ENCODE measurements at places on chromosomes 4 and X.
A peak's percentile ranks its signal among the peaks of the same experiment; 100 is the strongest.

DNA sequence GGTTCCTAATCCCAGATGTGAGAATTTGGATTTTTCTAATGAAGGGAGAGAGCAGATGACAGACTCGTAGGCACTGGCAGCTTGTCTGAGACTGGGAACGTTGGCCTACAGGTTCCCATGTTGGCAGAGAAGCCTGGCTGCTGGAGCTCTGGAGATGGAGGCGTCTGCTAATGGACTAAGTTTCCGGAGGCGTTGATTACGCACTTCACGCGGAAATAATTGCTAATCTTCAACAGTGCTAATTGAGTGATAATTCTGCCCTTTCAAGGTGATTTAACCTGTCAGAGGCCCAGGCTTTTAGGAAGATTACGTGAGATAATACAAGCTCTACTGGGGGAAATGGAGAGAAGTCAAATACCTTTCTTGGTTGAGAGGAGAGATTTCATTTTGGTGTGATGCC, 77.4 kb downstream of the PSAPL1 start:
- DNase-seq: no peak

DNA sequence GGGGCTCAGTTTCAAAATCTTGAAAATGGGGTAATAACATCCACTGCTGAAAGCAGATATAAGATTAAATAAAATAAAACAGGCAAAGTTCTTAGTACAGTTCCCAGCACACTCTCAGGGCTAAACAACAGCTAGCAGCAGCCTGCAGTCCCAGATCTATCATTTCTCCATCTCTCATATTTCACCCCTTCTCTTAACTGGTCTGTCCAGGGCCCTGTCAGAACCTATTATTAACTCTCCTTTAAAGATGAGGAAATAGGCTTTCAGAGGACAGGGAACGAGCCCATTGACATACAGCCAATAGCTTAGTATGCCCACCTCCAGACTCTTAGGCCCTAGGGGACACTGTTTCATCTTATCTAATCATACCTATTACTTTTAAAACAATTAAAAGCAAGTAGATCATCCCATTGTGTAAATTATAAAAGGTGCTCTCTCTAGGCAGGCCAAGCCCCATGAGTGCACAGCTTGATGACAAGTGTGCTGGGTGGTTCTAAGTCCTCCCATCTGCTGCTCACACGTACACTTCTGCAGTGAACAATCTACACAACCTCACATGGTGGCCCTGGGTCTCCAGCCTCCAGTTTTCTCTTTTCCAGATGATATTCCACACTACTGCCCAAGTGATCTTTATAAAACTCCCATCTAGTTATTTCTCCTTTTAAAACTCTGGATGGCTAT, 119.0 kb downstream of the APBB2 start:
- no peak for DNase-seq

DNA sequence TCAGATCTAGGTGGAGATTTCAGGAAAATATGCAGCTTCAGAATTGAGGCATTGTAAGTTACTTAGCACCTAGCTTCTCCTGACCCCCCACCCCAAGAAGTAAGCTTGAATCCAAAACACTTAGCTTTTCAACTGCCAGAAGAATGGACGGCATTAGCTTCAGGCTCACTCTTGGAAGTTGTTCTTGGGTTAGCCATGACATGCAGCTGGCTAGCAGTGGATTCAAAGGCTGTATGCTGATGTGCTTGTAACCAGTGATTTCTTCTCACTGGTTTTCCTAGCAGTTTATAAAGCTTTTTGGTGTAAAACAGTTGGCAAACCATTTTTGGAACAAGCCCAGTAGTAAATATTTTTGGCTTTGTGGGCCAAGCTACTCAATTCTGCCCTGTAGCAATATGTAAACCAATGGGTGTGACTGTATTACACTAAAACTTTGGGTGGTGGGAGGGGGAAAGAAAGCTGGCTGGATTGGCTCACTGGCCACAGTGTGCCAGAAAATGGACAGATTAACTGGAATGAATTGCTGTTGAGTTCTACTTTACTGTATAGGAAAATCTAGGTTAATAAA, 85.6 kb downstream of the SHROOM2 start:
- DNase-seq: no peak

DNA sequence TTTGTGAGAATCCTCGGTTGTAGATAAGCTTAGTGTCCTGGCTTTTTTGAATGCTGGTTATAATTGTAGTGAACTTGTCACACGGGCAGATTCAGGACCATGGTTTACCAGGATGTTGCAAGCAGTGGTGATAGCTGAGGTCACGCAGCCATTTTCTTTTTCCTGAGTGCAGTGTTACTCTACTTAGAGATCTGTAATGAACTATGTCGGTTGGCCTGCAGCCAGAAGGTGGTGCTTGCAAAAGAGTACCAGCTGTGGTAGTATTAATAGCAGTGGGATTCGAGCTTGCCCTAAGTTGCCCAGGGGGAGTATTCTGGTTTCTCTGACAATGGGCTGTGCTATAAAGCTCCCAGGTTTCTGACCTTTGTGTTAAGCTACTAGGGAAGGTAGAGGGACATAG, 368.9 kb downstream of the SLITRK2 start:
- no peak for DNase-seq

DNA sequence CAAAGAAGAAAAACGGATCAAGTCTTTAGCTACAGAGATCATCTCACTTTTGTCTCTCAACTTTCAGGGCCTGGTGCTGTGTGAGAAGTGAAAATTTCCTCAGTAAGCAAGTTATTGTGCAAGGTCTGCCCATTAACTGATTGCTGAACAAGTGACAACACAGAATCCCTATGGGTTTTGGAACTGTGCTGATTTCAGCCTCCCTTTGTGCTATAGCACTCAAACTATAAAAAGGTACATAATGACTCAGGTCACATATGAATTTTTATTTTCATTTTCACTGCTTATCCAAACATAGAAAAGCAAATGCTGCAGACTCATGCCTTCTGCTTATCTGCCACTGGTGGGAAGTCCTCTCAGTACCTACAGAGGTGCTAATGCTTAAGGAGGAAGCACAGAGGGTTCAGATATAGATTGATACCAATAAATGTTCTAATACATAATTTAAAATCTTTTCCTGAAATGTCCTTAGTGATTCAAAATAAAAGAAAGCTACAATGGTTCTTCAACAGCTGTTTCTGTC, 576.2 kb upstream of the CT83 start:
- DNase-seq: no peak

DNA sequence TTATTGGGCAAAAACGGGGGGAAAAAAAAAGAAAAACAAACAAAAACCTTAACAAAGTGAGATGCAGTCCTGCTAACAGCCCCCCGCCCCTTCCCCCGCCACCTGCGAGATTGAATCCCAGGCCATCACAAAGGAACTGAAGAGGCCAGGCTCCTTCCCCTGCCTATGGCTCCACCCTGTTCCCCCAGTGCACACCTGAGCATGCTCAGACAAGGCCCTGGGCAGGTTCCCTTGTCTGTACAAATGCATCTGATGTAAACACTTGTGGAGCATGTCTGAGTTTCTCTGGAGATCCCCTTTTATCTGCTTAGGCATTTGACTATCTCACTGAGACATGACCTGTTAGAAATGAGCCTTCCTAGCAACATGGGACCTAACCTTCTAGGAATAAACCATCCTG, 983.7 kb upstream of the PABPC4L start:
- DNase-seq: no peak

- no peak for DNase-seq
These were observed 143.0 kb downstream of the MAGEB17 start for GRCh38 chrX:16310326-16310725.

GRCh38 chr4:78788007-78788889, 12.1 kb downstream of the BMP2K start:
- DNase-seq: no peak

GRCh38 chrX:65985922-65986588, 53.8 kb downstream of the VSIG4 start:
- peak; percentile 39 for DNase-seq

DNA sequence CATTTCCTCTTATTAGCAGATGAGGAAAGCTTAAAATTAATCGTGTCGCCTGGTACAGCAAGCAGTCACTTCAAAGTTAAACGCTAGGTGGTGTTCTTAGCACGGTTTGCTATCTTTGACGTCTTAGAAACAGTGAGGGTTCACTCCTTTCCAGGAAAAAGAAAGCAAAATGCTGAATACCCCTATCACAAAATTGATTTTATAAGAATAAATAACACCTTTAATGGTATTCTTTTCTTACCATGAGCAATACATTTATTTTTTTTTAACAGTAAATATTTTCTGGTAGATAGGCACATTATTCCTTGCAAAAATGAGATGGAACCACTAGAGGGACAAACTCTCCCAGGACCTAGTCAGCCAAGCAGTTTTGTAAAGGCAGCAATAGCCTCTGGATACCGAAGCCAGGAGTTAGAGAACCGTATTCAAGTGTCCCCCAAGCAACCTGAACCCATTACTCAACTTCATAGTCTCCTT, 153.9 kb downstream of the KDR start:
- DNase-seq: no peak

DNA sequence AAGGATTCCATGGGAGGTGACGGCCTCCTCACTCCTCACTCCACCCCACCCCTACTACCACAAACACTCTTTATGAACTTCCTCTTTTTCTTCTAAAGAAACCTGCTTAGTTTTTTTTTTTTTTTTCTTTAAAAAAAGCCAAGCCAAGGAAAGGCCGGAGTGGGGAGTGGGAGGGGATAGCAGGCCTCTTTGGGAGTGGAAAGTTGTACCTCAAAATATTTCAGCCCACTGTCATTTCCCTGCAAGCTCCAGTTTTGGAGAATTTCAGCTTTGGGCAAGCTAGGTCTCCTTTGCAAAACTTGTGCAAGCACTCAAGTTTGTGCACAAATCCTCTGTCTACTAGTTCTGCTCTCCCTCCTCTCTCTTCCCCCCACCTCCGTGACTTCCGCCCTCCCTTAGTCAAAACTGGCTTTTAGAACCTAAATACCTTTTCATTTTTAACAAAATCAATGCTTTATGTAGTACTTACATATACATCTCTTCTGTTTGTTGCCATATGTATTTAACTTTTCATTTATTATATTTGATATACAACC, 512 bp upstream of the ANTXR2 start:
- no peak for DNase-seq

- no peak for DNase-seq
These were observed 229.8 kb downstream of the IL1RAPL2 start for GRCh38 chrX:104795804-104796203.

GRCh38 chr4:129394635-129395034, 298.7 kb downstream of the C4orf33 start:
- DNase-seq: no peak

DNA sequence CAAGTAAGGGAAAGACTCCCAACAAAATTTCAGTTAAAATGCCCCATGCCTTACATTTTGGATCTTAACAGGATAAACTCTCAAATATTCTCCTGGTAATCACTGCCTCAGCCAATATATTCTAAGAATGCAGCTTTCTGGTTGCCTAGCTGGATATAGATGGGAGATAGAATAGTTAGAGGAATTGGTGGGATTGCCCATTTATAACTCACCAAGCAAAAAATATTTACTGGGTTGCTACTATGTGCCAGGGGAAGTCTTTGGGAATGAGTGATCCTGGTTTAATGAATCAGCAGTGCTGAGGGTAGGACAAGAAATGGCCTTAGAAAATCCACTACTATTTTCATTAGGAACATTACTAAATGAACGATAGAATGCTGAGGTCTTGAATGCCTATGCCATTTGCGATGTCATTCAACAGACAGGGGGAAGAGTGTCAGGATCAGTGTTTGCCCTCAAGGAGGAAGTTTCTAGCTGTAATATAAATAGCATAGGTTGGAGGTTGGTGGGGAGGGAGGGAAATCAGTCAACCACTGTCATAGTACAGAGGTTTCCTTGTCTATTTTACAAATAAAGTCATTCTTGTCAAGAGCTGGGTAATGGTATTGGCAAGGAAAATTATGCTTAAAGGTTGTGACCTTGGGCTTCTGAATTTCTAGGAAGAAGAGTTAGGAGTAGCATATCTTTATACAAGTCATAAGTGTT, 63.5 kb downstream of the ENOPH1 start:
- no peak for DNase-seq

DNA sequence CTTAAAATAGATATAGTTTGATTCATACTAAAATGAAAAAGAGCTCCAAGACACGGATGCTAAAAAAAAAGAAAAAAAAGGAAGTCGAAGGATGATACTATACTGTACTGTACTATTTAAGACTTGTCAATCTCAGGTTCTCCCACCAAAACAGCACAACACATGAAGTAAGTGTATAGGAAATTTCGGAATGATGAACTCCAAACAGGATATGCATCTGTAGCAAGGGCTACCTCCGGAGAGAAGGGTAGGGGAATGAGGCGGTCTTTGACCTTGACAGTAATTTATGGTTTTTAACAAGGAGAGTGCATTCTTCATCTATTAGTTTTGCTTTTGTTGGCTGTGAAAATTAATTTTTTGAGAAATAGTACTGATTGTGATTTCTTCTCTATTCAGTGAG, 541 bp upstream of the FIP1L1 start:
- DNase-seq: no peak

GRCh38 chr4:139743027-139743426, 77.4 kb downstream of the MGST2 start:
- DNase-seq: no peak

DNA sequence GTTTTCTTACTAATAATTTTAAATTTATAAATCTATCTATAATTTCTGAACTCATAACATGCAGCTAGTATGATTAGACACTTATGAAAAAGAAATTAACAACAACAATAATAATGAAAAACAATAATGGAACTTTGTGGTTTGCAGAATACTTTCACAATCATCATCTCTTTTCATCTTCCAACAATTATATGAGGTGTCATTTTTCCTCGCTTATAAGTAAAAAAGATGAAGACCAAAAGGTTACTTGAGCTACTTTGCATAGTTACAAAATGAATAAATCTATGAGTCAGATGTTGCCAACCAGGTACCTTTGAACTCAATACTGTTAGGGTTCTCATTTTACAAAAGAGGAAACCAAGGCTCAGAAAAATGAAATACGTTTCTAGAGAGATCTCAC, 98.5 kb upstream of the ELOVL6 start:
- no peak for DNase-seq

DNA sequence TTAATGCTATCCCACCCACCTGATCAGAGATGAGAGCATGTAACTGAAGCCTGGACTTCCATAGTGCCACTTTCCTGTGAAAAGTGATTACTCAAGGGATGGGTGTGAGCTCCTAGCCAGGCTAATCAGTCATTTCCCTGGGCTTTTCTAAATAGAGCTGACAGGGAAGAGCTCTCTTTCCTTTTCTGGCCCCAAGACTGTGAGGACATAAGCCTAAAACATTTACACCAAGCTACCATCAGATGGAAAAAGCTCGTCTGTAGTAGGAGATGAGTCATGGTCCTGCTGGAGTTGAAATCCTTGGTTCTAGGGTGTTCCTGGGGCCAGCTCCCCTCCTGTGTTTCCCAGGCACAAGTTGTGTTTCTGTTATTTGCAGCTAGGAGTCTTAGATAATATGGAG, 52.4 kb upstream of the NDP start:
- DNase-seq: no peak

GRCh38 chr4:77360451-77360850, 203.4 kb downstream of the CCNG2 start:
- DNase-seq: no peak

GRCh38 chrX:76550016-76550415, 122.5 kb downstream of the MAGEE1 start:
- no peak for DNase-seq

DNA sequence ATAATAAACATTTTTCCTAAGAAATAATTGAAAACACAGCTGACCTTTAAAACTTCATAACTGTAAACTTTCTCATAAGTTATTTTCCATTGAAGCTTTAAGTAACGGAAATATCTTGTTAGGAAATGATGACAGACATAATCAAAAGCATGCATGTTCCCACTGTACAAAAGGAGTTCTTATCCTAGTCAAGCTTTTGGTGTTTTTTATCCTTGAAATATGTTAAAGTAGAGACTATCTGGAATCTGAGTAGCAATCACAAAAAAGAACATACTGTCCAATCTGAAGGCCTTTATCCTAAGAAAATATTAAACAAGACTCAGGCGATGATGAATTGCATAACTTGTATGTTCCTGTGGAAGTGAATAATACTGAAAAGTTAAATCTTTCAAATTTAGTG, 14.4 kb downstream of the GEMIN8 start:
- DNase-seq: no peak

All from ecto neural progenitor cell (in vitro differentiated cells).